ENCODE measurements at places on chromosomes 5 and 9.

DNA sequence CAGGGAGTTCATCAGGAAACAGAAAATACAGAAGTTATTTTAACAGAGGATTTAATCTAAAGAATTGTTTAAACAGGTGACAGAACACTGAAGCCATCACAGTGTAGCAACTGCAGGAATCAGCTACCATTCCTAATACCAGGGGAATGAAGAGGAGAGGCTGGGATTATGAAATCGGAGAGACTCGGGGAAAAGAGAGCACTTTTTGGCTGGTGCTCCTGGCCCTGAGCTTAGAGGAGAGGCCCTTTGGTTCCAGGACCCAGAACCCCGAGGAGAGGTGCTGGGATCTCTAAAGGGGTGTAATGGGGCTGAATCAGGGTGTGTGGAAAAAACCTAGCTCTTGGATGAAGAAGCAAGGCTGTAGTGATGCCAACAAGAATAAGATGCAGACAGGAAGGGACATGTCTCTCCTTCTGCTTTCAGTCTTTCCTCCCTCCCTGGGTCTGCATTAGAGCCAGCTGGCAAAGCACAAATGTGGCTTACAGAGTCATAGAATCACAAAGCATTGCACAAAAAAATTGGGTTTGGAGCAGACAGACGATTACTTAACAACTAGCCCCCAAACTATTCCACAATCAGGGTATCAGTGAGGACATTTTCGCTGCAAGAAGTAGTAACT lies 11.6 kb upstream of the SFXN1 start:
- no peak for DNase-seq

DNA sequence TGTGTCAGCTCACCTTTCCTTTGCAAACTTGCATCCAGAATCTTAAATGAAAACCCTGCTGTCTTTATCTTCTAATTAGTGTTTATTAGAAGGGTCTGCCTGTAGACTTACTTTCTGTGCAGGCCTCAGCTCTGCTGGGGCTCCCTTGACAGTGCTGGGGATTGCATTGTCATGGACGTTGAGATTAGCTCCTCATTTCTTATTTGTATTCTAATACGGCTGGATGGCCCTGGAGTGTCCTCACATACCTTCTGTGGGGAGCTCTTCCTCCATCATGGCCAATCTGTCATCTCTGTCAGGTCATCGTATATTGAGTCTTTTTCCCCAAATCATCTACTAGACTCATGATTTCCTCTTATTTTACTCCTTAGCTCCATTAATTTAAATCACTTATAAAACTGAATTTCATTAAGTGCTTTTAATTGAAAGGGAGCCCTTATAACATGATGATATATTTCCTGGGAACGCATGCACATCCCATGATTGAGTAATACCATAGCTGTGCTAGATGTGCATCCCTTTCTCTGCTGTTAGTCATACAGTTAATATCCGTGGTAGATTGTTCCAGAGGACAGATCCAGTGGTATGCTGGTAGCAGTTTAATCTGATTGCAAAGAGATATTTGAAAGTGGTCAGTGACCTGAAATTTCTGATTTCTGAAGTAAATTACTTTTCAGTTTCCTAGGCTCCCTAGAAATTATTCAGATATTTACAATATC lies 61.6 kb downstream of the ICE1 start:
- DNase-seq: no peak

DNA sequence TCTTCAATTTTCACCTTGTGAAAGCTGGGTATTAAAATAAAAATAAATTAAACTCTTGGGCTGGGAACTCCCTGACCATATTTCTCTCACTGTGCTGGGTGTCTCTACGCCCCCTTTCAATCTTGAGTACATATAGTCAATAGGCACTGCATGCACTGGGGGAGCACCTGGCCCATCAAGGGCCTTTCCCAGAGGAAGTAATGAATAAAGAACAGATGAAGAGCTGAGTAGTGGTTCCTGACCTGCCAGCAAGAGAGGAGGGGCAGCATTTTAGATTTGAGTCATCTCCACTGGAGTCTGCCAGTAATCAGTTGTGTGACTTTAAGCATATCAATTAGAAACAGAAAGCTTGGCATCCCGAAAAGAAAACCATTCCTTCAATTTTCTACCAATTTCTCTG lies 6.2 kb downstream of the MAPKAP1 start:
- no peak for DNase-seq

DNA sequence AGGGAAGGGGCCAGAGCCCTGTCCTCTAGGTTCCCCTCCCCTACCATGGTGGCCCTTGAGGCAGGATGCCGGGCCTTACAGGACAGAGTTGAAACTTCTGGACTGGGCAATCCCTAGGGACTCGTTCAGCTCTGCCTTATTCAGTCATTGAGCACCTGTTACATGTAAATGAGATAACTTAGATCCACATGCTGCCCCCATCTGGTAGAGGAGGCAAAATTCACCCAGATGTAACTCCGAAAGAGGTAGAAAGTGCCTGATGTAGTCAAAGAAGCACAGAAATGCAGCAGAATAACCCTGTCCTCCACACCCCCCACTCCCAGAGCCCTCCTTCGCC lies 1.5 kb downstream of the GGTA1 start:
- peak; percentile 24 for DNase-seq

GRCh38 chr5:140248414-140248813 lies 54.5 kb downstream of the PFDN1 start:
- no peak for DNase-seq

- no peak for DNase-seq
Measured at GRCh38 chr5:14753947-14754346, 89.4 kb downstream of the OTULIN start.

DNA sequence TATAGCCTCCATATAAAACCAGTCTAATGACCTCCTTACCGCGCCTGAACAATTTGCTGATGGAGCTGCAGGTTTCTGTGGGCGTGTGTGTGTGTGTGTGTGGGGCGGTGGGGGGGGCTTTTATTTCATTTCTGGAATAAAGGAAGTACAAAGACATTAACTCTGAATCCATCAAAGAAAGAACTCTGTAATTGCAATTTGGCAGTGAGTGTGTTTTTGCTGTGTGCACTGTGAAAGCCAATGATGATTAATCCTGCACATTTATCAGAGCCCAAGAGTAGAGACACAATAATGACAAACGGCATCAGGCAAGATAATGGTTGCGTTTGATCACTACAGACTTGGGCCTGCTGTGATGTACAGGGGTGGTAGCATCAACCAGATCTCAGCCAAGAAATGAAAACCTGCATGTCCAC lies 29.3 kb upstream of the NDFIP1 start:
- no peak for DNase-seq

DNA sequence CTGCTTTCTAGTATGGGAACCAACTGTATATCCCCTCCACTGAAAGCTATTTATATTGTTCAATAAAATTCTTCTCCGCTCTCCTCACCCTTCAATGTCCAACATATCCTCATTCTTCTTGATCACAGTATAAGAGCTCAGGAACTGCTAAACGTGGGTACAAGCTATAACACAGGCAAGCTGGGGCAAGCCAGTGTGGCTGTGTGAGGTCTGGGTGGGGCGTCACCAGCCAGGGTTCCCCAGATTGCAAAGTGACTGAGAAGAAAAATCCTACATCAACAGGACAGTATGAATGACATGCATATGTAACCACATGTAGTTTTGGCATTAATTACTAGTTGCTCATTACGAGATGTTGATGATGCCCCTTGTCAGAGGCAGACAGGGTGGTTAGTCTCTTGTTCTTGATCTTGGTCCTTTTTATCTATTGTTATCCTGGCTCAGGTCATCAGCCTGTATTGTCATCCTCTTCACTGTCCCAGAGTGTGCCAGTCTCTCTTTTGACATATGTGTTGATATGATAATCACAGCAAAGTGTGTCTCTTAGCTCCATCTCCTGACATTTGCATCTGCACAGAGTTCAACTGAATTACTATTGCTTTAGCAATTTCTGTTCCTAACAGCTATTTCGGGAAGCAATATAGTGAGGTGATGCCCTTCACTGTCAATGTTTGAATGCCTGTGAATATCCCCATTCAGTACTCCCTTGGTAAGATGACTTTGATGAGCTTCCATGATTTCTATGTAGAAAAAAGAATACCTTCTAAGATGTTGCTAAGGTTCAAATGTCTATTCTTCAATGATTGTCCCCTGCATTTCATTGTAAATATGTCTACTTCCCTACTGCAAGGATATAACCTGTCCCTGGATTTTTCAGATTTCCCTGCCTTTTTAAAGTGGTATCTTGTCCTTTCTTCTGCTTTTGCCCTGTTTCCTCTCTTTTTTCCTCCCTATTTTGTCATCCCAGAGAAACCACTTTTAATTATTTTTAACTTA lies 140.3 kb downstream of the MAT2B start:
- DNase-seq: no peak

DNA sequence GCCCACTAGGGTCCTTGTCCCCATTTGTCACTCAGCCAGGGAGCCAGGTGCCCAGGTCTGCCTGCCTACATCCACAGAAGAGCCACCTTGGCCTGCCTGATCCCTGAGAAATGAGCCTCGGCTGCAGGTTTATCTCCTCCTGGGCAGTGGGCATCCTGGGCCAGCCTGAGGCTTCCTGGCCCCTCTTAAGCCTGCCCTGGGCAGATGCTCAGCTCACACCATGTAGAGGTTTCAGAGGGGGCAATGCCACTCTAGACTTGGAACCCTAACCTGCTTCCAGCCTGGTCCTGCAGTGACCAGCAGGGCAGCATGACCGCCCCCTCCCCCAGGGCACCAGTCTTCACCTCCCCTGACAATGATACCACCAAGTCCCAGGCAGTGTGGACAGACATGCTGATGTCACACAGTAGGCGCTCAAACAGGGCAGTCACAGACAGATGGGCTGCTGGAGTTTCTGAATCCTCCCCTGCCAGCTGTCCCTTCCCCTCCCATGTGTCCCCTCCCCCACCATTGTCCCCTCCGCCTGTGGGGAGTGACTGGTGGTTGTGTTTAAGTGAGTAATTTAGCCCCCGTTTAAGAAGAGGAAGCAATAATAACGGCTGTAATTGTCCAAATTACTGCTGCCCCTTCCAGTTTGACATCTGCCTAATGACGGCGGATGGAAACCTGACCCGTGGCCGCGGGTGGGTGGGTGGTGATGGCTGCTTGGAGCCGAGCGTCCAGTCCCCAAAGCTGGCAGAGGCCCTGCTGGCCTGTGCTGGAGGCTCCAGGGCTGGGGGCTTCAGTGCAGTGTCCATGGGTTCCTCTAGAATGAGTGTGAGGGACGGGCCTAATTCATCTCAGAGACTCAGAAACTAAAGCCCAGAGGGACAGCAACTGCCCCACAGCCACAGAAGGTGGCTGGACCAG lies 147.7 kb downstream of the BARX1 start:
- no peak for DNase-seq

GRCh38 chr5:126309860-126310259 lies 113.3 kb upstream of the GRAMD2B start:
- no peak for DNase-seq

DNA sequence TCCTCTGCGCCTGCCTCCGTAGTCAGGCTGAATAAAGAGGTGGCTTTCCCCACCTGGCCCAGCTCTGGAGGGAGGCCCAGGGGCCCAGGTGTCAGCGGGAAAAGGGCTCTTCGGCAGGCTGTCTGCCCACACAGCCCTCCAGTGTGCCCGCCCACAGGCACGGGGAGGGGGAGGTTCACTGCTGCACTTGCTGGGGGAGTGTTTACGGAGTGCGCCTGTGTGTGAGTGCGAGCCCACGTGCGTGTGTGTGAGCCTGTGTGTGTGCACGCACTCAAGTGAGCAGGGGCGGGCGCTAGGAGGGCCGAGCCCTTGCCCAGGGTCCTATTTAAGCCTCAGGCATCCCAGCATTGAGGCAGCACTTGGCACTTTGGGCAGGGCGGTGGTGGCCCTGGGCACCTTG lies 10.9 kb downstream of the DNLZ start:
- DNase-seq: no peak

GRCh38 chr5:167867281-167867680 lies 424.2 kb upstream of the WWC1 start:
- DNase-seq: no peak

- DNase-seq: no peak
Measured at GRCh38 chr9:9790216-9790872, 822.5 kb downstream of the PTPRD start.

DNA sequence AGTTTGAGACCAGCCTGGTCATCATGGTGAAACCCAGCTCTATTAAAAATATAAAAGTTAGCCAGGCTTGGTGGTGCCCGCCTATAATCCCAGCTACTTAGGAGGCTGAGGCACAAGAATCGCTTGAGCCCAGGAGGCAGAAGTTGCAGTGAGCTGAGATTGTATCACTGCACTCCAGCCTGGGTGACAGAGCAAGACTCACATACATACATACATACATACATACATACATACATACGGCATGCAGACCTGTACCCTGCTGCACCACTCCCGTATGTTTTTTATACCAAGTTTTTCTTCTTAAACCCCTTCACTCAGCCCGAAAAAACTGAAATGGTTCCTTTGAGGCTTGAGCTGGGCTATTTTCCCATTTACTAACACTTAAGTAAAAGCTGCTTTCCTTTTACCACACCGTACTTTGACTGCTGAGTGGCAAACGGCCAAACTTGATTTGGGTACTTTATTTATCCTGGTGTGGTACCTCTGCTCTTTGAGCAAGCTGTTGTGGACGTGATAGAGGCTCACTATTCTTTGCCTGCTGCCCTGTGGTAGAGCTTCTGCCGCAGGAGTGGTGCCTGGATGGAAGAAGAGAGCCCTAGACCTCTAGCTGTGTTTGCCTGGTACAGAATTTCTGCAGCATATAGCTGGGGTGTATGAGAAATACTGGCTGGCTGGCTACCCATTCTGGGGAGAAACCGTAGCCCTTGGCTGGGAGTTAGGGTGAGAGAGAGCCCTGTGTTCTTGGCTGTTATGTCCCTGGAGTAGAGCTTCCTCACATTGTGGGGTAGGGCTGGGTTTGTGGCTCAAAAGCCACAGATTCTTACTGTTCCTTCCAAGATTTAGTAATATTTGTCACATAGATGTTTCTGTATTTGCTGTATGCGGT lies 19.4 kb downstream of the IPO11 start:
- DNase-seq: no peak

- DNase-seq: no peak
Measured at GRCh38 chr5:5250758-5251157, 110.6 kb downstream of the ADAMTS16 start.

DNA sequence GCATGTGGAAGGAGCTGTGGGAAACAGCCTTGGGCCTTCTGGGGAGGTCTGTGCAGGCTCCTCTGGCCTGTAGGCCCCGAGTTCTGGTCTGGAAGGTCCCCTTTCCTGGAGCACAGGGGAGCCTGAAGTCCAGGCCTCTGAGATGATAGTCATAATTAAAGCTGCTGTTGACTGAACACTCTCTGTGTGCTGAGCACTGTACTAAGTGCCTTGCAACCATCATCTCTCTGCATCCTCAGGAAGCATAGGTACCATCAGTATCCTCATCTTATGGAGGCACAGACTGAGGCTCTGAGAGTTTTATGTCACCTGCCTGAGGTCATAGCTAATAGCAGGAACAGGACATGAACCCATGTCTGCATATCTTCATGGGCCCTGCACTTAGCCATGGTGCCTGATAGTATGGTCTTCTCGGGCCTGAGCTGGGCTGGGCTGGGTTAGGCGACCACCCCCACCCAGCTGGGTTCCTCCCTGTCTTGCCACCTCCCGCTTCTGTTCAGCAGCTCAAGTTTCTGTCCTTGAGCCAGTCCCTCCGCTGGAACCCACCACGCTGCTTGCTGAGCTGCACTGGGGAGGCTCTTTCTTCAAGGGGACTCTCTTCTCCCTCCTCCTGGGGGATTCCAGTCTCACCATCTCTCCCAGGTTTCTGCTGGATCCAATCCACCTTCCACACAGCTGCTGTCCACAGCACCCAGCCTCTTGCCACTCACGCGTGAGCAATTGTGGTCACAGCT lies 27.6 kb downstream of the LMX1B start:
- DNase-seq: no peak

Data from activated T-helper 2 cell treated with anti-CD3 and anti-CD28 coated beads, Interferon-gamma antibody, Interleukin-2, Interleukin-4, amounts not matched to agents 10 μg/mL and 5 μg/mL and 100 μg/mL, durations not matched to agents 14 hours and 24 hours and 36 hours (primary cell).